CD4-positive, alpha-beta T cell (primary cell): ENCODE measurements at places on chromosomes 6 and 20.
A peak's percentile ranks its signal among the peaks of the same experiment; 100 is the strongest.

DNA sequence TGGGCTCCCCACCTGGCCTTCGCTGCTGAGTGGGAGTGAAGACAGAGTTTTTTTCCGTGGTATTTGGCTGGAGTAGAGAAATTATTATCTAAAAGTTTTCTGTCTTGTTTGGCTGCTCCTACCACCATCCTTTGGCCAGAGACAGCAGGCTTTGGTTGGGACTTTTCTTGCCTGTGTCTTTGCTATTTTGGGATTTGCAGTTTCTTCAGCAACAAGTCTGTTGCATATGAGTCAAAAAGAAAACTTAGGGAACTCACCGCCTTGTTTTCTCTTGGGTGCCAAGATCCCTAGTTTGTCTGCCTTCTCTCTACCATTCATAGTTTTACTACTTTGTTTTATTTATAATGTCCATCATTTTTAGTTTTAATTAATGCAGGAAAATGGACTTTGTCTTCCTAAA lies 683.8 kb downstream of the DOK5 start:
- no peak for DNase-seq

- DNase-seq, result no peak
Observed at GRCh38 chr6:46080111-46080510, 49.7 kb upstream of the ENPP4 start.

- no peak for DNase-seq
Observed at GRCh38 chr20:61246269-61246668, 5.8 kb upstream of the CDH4 start.

DNA sequence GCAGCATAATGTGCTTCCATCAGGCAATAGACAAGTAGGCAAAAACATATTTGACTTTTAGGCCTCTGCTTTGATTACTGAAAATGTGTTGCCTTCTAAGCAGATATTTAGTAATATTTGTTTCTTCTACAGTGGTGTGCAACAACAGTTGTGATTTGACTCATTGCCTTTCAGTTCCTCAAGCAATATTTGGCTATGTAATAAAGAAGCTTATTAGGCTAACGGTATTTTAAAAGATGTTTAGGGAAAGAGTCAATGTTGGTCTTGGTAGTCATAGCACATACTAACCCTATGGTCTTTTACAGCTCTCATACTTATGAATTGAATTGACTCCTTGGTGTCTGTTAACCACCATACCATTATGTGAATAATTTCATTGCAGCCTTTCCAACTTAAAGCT lies 124.1 kb downstream of the GRIK2 start:
- no peak for DNase-seq

DNA sequence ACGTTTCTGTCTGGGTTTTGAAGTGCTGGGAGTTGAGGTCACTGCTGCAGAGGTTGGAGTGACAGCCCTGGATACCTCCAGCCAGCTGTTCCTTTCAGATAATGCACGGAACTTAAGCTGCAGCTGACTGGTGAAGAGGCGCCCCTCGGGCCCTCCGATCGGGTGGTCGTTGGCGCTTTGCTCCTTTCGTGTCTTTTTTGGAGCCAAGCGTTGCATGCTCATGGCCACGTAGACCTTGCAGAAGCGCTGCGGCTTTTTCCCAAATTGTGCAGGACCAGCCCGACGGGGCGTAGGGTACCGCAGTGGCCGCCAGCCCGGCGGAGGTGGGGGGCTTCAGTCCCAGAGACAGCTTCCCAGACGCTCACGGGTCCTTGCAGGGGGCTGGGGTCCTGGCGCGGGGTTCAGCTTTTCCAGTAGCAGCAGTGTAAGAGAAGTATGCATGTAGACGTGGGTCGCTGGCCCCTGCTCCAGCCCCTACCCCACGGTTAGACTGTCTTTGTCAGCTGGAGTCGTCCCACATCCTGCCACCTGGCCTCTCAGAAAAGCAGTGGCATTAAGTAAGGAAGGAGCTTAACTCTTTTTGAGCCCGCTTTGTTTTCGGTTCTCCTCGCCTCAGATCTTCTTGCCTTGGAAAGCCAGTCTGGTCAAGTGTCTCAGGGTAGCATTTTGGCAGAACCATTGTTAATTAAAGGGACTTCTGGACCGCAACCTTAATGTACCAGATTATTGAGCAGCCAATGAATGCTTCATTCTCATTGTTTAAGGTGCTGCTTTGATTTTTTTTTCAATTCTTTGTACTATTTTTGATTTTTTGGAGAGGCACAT lies 838 bp downstream of the TNFAIP3 start:
- peak; percentile 78 for DNase-seq

DNA sequence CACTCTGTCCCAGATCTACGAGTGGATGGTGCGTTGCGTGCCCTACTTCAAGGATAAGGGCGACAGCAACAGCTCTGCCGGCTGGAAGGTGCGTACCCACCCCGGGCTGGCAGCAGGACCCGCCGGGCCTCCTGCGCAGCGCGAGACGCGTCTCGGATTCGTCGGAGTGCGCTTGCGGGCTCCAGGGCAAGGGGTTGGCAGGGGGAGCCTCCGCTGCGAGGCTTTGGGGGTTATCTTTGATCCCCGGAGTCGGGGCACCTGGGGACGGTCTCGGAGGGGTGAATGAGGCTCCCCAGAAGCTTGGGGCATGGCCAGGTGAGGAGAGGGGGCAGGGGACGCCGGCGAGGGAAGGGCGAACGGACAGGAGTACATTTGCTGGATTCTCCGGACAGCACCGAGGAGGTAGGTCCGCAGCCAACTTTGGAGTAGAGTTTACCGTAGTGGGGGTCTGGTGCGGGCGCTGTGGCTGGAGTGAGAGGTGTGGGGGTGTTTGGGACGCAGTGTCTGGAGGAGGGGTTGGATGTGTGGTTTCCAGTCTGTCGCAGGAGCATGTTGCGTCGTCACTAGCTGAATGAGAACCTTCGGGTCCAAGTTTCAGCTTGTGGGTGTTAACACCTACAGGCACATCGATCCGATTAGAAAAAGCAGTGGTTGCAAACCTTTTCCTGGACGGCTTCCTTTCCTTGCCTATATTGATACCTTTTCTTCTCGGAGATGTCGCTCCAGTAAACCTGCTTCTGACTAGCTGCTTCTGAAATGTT lies 1.2 kb downstream of the FOXO3 start:
- no peak for DNase-seq

- peak; percentile 7 for DNase-seq
Observed at GRCh38 chr6:14660806-14661579, 543.4 kb downstream of the CD83 start.

GRCh38 chr6:52509281-52510212 lies 67.3 kb downstream of the TRAM2 start:
- no peak for DNase-seq
